ENCODE measurements at places on chromosomes 16 and 17.

DNA sequence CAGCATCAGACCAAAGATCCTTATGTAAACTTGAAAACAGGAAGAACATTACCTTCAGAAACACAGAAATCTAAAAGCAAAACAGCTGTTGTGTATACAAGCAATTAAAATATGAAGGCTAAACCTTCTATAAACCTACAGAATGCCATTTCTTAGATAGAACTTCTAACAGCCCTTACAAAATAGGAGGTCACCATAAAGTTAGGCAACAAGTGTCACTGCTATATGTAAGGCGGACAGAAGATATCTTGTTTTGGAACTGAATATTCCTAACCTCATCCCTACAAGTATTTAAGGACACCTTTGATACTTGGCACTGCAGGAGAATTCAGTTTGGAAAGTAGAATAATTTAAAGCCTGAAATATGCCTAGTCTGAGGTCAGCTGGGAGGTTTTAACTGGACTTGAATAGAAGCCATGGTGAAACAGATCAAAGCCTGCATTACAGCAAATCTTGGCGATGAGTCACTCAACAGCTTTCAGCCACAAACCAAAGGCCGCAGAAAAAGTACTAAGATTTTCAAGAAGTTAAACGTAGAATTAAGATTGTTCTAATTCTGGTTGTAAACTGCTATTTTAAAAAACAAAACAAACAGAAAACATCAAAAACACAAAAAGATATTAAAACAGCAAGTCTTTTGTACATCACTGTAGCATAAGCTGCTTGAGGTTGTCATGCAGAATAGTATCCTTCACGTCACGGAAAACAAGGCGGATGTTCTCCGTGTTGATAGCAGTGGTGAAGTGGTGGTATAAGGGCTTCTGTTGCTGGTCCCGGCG, 42.7 kb downstream of the GNA13 start:
- DNase-seq, result peak; percentile 63

GRCh38 chr16:81532491-81533174, 88.0 kb downstream of the CMIP start:
- DNase-seq, result no peak

GRCh38 chr17:13735444-13735843, 133.7 kb upstream of the HS3ST3A1 start:
- no peak for DNase-seq

DNA sequence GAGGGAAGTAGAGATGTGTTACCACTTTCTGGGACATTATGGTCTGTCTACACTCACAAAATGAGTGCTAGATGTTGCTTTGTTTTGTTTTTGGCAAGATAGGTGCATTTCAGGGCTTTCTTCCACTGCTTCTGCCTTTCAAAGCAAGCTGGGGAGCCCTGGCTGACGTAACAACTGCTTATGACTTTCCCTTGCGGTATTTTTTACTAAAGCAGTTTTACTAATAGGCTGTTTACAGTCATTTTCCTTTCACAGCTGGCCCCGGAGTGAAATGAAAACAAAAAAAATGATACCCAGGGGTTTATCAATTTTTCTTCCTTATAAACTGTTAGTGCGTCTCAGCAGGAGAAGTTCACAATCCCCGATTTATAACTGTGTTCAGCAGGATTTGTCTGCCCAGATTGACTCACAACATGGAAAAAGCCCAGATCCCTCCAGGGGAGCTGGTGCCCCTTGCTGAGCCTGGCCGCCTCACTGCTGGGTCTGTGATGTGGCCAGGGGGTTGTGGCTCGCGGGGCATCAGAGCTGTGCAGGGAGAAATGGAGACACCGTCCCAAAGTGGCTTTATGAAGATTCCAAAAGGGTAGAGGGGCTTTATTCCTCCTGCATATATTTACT, 184.4 kb upstream of the HS3ST3A1 start:
- no peak for DNase-seq
